ENCODE measurements at places on chromosomes 2 and 18.

DNA sequence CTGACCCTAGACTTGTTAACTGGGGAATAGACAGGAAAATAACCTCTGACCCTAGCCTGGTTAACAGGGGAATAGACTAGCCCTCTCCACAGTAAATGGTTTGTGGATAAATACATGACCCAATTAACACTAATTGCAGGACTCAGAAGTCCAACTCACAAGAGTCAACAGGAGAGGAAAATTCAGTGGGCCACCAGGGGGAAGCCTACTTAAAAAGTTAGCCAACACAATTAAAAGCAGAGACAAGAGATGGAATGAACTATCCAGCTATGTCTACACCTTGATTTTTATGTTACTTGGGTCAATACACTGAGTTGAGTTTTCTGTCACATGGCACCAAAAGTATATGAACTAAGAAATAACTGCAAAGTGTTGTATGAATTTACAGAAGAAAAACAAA is 158.8 kb upstream of the SLC39A10 start:
- no peak for DNase-seq

- no peak for DNase-seq
Observed at GRCh38 chr2:141020346-141020745, 1110.5 kb downstream of the LRP1B start.

- peak; percentile 17 for DNase-seq
Observed at GRCh38 chr2:17171446-17172049, 346.7 kb downstream of the RAD51AP2 start.

DNA sequence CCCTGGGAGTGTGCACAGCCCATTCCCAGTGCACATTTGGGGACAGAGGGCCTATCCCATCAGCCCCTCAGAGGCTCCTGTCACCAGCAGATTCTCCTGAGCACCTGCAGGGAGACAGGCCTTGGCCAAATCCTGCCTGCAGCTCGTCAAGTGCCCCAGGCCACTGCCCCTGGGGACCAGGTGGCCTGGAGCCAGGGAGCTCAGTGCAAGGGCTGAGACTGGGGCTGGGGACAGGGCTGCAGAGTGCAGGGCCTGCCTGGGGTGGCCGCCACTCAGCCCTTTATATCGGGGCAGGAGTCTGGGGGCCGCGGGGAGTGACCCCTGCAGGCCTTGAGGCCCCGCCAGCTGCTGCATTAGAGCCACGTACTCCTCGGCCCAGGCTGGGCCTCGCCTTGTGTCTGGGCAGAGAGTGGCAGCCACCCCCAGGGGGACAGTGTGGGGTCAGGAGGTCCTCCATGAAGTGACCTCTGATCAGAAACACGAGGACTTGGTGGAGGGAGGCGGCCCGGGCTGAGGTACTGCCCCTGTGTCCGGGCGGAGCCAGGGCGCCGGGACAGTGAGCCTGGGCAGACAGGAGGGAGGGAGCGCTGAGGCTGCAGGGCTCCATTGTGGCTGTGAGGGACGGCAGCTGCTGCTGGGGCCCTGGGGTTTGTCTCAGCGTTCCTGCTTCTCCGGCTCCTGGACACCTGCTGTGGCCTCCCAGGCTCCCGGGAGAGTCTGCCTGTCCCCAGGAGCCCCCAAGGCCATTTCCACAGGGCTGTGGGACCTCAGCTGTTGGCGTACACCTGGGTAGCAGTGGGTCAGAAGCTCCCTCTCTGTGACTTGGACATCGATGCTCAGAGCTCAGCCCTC is 24.2 kb downstream of the GPC1 start:
- no peak for DNase-seq

DNA sequence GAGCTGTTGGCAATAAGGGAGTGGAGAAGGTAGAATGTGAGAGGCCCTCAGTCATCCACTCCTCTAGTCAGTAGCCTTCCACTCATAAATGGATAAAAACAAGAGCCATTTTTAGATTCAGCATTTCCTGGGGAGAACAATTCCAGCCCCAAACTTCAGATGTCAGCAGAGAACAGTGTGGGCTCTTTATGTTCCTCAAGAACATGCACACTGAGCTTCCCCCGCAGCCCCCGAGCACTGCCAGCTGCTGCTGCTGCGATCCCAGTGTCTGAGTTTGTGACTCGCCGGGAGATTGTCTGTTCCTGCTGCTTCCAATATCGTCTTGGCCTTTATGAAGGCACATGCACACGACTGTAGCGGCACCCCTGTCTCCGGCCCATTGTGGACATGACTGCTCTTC is 143.7 kb upstream of the CTNNA2 start:
- no peak for DNase-seq

GRCh38 chr18:5884375-5884774 is 10.9 kb downstream of the TMEM200C start:
- no peak for DNase-seq

DNA sequence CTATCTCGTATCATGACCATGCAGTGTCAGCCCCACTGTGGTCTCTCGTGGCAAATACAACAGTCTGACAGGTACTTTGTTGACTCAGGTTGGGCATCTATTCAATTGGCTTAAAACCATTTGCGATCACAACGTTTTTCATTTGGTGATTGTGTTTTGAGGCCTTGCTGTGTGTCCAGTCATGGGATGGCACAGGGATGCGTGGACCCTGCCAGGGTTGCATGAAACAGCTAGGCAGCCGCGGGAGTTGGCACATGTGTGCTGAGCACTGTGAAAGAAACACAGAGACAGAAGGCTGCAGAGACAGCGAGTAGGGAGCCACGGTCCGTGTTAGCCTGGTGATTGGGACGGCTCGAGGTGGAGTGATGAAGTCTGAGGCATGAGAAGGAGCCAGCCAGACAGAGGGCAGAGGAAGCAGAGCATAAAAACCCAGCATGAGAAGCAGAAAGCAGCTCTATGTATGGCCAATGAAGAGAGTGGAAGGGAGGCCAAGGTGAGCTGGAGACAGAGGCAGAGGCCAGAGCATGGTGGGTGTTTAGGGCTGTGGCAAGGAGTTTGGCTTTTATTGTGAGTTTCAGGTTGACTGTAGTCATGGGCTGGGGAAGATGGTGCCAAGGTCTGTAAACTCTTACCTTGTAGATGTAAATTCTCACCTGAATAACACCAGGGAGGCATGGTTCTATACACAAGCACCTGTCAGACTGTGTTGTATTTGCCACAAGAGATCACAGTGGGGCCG is 31.8 kb upstream of the IL1R1 start:
- no peak for DNase-seq

GRCh38 chr2:100302585-100302892 is 19.8 kb downstream of the LONRF2 start:
- no peak for DNase-seq

DNA sequence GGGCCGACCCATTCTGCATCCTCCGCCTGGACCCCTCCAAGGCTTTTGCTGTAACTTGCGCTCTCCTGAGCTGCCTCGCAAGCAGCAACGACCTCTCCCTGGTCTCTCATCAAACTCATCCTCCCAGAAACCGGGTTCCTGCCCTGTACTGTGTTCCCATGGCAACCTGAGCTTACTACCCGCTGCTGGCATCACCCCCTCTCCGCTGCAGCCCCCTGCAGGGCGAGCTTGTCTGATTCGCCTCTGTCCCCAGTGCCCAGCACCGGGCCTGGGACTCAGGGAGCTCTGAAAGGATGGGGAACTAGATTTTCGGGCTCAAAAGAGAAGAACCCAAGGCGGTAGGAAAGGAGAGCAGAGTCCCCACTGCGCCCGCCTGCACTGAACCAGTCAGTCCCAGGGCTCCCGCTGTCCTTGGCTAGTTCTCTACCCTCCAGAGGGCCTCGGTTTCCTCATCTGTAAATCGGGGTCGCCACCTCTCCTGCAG is 463 bp downstream of the HS1BP3 start:
- DNase-seq: peak; percentile 17

GRCh38 chr2:238098901-238099713 is 1.0 kb upstream of the ESPNL start:
- no peak for DNase-seq

DNA sequence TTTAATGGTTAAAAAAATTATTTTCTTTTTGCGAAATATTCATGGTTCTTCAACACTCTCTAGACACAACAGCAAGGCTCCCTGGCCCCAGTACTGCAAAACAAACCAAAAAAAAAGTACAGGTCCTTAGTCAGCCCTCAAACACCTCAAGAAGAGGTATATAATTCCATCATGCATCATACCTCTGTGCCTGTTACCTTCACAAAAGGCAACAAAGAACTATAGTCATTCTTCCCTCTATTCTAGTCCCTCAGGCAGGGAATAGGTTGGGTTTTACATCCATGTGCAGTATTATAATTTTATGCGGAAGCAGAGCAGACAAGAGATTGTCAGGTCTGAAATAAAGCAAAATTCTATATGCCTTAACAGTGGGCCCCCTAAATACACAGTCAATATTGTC is 8.5 kb downstream of the NFE2L2 start:
- no peak for DNase-seq

- DNase-seq: no peak
Observed at GRCh38 chr2:205428811-205429210, 253.5 kb upstream of the NRP2 start.

DNA sequence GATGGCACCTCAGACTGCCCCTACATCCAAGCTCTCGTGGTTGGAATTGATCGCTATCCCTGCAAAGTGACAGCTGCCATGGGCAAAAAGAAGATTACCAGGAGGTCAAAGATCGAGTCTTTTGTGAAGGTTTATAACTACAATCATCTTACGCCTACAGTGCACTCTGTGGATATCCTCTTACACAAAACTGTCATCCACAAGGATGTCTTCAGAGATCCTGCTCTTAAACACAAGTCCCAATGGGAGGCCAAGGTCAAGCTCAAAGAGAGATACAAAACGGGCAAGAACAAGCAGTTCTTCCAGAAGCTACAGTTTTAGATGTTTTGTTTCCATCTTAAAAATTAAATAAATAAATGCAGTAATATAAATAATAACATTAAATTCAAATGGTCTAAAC is 45.4 kb downstream of the INO80D start:
- no peak for DNase-seq

DNA sequence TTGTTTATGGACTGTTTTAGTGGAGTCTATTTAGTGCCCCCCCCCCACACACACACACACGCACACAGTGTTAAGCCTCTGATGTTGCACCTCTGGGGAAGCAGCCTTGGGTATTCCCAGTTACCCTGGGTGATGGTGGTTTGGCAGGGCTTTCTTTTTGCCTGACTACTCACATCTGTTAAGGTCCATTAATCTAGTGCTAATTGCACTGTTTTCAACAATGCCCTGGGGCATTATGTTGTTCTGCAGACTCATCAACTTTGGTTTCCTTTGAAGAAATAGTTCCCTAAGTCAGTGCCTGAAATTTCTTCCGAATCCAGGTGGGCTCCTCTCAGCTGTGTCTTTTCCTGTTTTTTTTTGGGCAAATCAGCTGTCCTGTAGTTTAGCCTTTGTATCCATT is 34.7 kb downstream of the SPOPL start:
- DNase-seq: no peak

DNA sequence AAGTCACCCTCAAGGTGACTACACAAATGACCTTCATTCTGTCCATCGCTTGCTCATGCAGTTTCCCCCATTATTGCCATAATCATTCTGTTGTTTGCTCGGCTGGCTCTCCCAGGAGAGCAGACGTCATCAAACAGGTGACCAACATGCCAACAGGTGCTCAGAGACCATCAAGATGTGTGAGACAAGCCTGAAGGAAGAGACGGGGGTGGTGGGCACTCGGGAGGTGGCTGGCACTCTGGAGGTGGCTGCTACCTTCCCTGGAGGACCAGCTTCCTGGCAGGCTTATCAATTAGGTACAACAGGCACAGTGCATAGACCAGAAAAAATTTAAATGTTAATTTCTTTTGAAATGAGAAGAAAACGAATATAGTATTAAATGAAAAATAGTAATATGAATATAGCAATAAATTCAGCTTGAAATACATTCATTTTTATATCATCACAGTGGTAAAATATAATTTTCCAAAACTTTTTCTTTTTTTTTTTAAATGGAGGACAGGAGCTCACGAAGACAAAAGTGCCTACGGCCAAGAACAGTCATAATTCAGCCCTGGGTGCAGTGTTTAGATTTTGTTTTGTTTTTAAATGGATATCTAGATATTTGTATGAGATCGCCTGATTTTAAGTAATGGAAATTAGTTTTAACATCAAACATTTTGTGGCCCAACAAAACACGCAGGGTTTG is 16.9 kb upstream of the HAAO start:
- DNase-seq: peak; percentile 71

DNA sequence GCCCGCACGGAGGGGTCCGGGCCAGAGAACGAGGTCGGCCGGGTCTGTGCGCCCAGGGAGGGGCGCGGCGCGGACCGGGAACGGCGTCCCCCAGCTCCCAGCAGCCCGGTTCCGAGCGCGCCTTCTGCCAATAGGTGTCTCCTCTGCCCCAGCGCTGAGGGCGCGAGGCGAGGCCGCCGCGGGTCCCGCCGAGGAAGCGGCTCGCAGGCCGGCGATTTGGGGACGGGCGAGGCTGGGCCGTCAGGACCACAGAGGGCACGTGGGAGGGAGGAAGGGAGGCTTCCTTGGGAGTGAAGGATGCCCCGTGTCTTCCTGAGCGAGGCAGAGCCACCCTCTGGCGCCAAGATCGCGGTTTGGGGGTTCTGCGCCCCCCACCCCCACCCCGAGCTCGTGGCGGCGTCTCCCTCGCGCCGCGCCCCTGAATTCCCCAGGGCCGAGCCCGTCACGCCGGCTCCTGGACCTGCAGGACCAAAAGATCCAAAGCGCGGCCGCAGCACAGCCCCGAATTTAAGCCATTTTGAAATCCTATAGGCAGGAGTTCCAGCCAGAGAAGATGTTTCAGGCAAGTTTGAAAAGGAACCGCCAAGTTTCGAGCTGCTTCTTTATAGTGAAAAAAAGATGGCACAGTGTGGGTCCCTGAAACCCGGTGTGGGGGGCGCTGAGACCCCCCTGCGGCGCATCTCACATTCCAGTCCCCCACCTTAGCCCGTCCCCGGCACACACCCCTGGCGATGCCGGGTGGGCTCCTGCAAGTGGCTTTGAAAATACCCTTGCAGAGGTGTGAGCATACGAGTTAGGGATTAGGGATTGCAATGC is 909 bp downstream of the NFATC1 start:
- peak; percentile 9 for DNase-seq

- peak; percentile 98 for DNase-seq
Observed at GRCh38 chr2:78541451-78542267, 483.8 kb upstream of the REG3G start.

DNA sequence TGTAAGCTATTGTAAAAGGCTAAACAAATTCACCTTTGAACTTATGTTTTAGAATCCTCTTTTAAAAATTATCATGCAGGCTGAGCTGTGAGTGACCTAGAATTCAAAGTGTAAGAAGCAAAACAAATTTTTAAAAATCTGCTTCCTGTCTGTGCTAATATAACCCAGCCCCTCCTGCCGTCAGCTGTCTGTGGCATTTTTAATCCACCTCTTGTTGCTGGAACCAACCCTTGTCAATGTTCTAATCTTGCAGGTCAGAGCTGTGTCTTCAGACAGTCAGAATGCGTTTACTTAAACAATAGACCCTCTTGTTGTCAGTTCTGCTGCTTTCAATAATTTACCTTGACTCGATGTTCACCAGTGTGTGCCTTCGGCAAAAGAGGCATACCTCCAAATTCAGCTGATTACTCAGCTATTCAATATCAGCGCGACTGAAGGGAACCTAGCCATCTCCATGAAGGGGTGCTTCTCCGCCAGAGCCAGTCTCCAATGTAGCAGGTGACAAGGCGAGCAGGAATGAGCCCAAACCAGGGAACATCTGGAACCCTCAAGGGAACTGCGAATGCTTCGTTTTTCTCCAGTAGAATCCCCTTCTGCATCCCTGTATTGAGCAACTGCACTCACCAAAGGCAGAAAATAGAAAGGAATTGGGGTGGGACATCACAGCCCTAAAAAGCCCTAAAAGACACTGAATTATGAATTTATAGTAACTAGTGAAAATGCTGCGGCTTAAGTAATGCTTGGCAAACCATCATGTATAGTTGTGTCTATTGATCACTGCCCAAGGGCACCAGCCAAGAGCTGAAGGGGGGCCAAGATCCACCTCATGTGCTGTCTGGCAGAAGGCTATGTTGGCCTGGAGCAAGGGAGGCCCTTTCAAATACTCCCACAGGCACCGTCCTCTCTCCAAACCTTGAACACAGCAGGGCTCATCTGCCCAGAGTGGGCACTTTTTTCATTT is 62.5 kb downstream of the LYPD6B start:
- DNase-seq: no peak

Measured in NCI-H1436 (cell line).